Iris pigment epithelial cell (primary cell): ENCODE measurements at places on chromosomes 3 and 15.

DNA sequence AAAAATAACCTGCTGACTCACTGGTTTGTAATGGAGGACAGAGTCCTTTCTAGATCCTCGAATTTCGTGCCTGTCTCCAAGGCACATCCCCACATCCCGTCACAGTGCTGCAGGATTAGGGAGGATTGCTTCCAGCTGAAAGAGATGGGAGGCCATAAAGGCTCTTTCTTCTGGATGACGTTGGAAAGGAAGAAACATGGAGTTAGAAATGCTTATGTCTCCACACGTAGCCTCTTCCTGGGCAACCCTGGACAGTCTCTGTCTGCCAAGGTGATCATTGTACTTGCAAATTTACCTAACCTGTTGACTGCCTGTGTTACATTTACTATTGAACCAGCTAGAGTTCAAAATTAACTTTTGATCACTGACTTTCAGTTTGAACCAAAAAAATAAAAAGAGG, 27.6 kb upstream of the VILL start:
- DNase-seq: no peak

DNA sequence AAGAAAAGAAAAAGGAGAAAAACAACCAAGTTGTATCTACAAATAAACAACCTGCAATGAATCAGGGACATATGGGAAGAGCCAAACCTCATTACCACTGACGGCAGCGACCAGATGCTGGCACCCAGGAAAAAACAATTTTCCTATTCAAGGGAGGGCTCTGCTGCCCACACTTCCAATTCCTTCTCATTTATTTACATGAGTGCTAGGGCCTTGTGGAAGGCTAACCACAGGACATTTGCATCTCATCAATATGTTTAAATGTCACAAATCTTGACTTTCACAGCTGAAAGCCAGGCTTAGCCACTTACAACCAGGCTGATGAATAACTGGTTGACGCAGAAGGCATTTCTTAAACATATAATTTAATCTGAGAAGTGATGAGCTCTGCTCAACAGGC, 36.0 kb downstream of the RFTN1 start:
- DNase-seq: peak; percentile 67

- DNase-seq: peak; percentile 70
These were observed 138.7 kb downstream of the PEX5L start for GRCh38 chr3:179898024-179898423.

- peak; percentile 93 for DNase-seq
These were observed 4.1 kb downstream of the MBNL1 start for GRCh38 chr3:152272771-152273242.

DNA sequence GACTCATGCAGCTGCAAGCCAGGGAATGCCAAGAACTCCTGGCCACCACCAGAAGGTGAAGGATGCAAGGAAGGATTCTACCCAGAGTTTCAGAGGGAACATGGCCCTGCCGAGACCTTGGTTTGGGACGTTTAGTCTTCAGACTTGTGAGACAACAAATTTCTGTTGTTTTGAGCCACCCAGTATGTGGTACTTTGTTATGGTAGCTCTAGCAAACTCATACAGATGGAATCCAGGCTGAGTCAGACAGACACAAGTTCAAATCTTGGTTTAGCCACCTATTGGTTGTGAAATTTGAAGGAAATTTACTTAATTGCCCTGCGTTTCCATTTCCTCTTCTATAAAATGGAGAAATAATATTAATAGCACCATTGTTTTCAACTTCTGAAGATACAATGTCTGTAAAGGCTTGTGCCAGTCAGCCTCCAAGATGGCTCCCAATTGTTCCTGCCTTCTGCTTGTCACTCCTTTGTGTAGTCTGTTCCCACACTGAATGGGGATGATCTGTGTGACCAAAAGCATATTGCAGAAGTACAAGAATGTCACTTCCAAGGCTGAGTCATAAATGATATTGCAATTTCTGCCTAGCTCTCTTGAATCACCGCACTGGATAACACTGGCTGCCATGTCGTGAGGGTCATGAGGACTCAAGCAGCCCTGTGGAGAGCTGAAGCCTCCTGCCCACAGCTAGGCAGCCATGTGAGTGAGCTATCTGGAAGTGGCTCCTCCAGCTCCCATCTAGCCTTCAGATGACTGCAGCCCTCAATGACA, 223.5 kb upstream of the PROK2 start:
- DNase-seq: peak; percentile 71

DNA sequence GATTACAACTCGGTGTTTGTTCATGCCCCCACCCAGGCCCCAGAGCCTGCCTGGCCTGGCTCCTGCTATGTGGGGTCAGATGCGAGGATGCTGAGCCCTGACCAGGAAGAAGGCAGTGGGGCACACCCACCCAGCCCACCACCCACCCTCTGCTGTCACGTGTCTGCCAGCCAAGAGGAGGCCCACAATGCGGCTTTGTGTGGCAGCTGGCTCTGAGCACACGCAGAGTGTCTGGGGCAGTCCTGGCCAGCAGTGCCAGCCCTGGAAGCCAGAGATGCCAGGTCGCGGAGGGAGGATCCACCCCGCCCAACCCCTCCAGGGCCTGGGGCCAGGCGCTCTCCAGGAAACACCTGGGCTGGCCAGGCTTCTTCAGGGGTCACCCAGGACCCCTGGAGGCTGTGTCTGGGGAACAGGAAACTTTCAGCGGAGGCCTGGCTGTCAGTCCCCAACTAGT, 26.4 kb upstream of the KLF13 start:
- DNase-seq: no peak

DNA sequence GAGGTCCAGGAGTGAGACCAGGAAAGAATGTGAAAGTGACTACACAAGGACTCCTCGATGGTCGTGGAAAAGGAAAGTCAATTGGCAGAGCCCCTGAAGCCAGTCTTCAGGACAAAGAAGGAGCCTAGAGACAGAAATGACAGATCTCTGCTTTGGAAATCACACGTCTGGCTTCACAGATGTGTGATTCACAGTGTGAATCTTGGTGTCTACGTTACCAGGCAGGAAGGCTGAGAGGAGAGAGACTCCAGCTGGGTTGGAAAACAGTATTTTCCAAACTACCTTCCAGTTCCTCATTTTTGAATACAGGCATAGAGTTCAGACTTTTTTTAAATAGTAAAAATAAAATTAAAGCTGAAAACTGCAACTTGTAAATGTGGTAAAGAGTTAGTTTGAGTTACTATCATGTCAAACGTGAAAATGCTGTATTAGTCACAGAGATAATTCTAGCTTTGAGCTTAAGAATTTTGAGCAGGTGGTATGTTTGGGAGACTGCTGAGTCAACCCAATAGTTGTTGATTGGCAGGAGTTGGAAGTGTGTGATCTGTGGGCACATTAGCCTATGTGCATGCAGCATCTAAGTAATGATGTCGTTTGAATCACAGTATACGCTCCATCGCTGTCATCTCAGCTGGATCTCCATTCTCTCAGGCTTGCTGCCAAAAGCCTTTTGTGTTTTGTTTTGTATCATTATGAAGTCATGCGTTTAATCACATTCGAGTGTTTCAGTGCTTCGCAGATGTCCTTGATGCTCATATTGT, 6.0 kb downstream of the CCR2 start:
- DNase-seq: no peak
